HT-29 (cell line): ENCODE measurements at places on chromosomes 12 and 14. TPM values are rescaled to one million over a fixed set of nuclear protein-coding genes. Genes with fewer than 3 reads are reported as not detected.

POLE2 gene
- 10.3 and 14.8 TPM in 2 replicates for total RNA-seq

PITPNM2 gene
- total RNA-seq: 0.99 and 1.6 TPM in 2 replicates

HCAR1 gene
- 31.8 and 38.4 TPM in 2 replicates for total RNA-seq

OR11H6 gene
- not detected in 2 replicates for total RNA-seq

CLEC6A gene
- total RNA-seq: not detected in 2 replicates

STON2 gene
- 1.6 and 3.5 TPM in 2 replicates for total RNA-seq

ADCY4 gene
- total RNA-seq: 1.6 and 2.9 TPM in 2 replicates

RNASE1 gene
- total RNA-seq: 0.37 and 7.7 TPM in 2 replicates

C1S gene
- 0.56 and 1.1 TPM in 2 replicates for total RNA-seq

CLEC4C gene
- not detected in 2 replicates for total RNA-seq

GPRC5D gene
- total RNA-seq: not detected in 2 replicates
